Tongue (tissue), 3 donors: ENCODE measurements at places on chromosomes 12 and 14.
A peak's percentile ranks its signal among the peaks of the same experiment; 100 is the strongest.

- DNase-seq, result no peak
Observed at GRCh38 chr12:116241157-116241759, 36.2 kb downstream of the MED13L start.

DNA sequence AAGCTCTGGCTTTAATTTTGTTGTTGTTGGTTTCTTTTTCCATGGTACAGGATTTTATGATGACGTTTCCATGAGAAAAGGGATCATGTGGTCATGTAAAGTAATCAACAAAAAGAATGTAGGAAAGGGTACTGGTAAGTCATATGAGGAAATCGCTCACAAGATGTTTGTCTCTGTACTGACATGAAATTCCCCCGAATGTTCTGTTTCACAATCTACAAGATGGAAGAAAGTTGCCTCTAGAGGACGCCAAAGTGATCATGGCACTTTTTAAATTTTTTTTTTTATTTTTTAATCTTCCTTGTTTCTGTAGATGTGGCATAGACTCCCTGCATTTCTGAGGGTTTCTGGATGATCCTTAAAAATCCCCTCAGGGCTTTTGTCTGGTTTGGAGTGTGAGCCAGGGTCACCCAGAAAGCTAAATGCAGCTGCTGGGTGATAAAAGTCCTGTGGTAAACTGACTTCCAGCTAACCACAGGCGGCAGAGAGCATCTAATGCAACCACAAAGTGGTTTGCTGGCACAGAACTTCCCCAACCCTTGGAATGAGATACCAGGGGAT lies 393.5 kb downstream of the CCDC91 start:
- no peak for DNase-seq

- peak; percentile 42 for DNase-seq
Observed at GRCh38 chr14:59359431-59360124, 105.6 kb downstream of the GPR135 start.

- no peak for DNase-seq
Observed at GRCh38 chr12:131415781-131416180, 295.1 kb upstream of the SFSWAP start.

GRCh38 chr12:103688376-103689063 lies 101.4 kb downstream of the STAB2 start:
- no peak for DNase-seq

- peak; percentile 32 for DNase-seq
Observed at GRCh38 chr14:31510222-31510621, 22.4 kb upstream of the GPR33 start.
